ENCODE measurements at places on chromosomes 3 and 15. TPM values are rescaled to one million over a fixed set of nuclear protein-coding genes. Genes with fewer than 3 reads are reported as not detected.

ECT2 gene
- total RNA-seq = 84.5 TPM

PLA2G4B gene
- total RNA-seq = 0.20 TPM

BCL2A1 gene
- total RNA-seq = not detected

FANCD2OS gene
- total RNA-seq = not detected

TMEM42 gene
- total RNA-seq = 0.69 TPM

CTXN2 gene
- not detected for total RNA-seq

GOLGA6A gene
- not detected for total RNA-seq

GNB4 gene
- total RNA-seq = 62.7 TPM

CRYBG3 gene
- 5.1 TPM for total RNA-seq

PCLAF gene
- 243 TPM for total RNA-seq

PARL gene
- total RNA-seq = 55.7 TPM

VPS39 gene
- total RNA-seq = 8.7 TPM

RABL3 gene
- total RNA-seq = 11.1 TPM

LAMB2 gene
- total RNA-seq = 32.7 TPM

ALS2CL gene
- 0.69 TPM for total RNA-seq

ITGA11 gene
- total RNA-seq = 41.0 TPM

AADACL2 gene
- total RNA-seq = not detected

FILIP1L gene
- total RNA-seq = 31.5 TPM

PPP1R14D gene
- total RNA-seq = not detected

All from MG63 (cell line).